ENCODE measurements at places on chromosomes 3 and 15.

- no peak for DNase-seq
Observed at GRCh38 chr15:99618941-99619411, 53.2 kb downstream of the MEF2A start.

DNA sequence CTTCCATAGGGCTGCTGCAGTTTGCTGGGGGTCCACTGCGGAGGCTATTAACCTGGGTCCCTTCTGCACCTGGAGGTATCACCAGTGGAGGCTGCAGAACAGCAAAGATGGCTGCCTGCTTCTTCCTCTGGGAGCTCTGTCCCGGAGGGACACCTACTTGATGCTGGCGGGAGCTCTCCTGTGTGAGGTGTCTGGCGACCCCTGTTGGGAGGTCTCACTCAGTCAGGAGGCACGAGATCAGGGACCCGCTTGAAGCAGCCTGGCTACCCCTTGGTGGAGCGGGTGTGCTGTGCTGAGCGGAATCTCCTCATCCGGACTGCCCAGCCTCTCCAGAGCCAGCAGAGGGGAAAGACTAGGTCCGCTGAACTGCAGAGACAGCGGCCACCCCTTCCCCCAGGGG lies 56.0 kb upstream of the CTXND1 start:
- DNase-seq: no peak

- no peak for DNase-seq
Observed at GRCh38 chr3:161320837-161321236, 50.5 kb downstream of the SPTSSB start.

DNA sequence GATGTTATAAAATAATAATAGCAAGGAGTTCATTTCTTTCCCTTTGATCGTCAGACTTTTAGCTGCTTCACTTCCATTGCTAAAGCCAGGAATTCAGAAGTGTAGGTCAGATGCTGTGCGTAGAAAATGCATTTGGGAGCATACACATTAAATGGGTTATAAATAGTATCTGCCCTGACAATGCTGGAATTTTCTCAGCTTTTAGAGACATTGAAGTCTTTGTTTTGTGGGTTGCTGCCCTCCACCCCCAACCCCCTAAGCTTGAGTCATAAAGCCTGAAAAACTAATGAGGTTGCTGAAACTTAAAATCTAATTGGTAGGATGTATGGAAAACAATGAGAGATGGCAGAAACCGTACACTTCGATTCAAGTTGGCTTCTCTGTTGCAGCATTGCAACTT lies 81.9 kb downstream of the MITF start:
- DNase-seq: no peak

GRCh38 chr15:39720621-39721611 lies 61.7 kb downstream of the FSIP1 start:
- no peak for DNase-seq
